ENCODE measurements at places on chromosomes 12 and 14.

DNA sequence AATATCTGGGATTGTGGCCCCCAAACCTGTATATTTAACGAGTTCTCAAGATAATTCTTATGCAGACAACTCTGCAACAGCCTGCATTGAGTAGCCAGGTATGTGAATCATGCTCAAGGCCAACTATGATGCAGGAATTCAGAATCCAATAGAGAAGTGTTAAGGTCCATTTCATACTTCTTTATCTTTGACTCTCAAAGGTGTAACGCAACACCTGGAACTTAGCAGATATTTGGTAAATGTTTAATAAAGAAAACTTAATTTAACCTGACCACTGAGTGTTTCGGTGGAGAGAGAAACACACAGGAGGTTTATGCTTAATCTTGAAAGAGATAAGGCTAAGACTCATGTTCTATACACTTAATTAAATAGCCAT is 156.5 kb upstream of the PLEKHG7 start:
- no peak overlapping the region for H3K4me3 ChIP-seq
- H3K27ac ChIP-seq, result no peak overlapping the region
- no peaks in the 10 kb centered on the region for H3K27me3 ChIP-seq
- H3K36me3 ChIP-seq, result no peaks in the 10 kb centered on the region

GRCh38 chr12:123104809-123105208 is 46.1 kb downstream of the PITPNM2 start:
- DNase-seq, result no peak
- H3K4me3 ChIP-seq, result no peak overlapping the region
- H3K36me3 ChIP-seq, result peaks cover 14% of the 10 kb centered on the region
- H3K27ac ChIP-seq, result no peak overlapping the region
- no peaks in the 10 kb centered on the region for H3K4me1 ChIP-seq
- H3K27me3 ChIP-seq, result no peaks in the 10 kb centered on the region

GRCh38 chr12:53173085-53173715 is 7.3 kb upstream of the ZNF740 start:
- H3K27ac ChIP-seq, result no peak overlapping the region
- H3K4me1 ChIP-seq, result peaks cover 20% of the 10 kb centered on the region
- H3K36me3 ChIP-seq, result peaks cover 48% of the 10 kb centered on the region
- H3K27me3 ChIP-seq, result no peaks in the 10 kb centered on the region
- H3K4me3 ChIP-seq, result no peak overlapping the region
- DNase-seq, result no peak

- DNase-seq, result no peak
- H3K27ac ChIP-seq, result no peak overlapping the region
- no peaks in the 10 kb centered on the region for H3K4me1 ChIP-seq
- H3K4me3 ChIP-seq, result no peak overlapping the region
- H3K36me3 ChIP-seq, result no peaks in the 10 kb centered on the region
- H3K27me3 ChIP-seq, result no peaks in the 10 kb centered on the region
These were observed 2.5 kb upstream of the ESRRB start for GRCh38 chr14:76373456-76373855.

DNA sequence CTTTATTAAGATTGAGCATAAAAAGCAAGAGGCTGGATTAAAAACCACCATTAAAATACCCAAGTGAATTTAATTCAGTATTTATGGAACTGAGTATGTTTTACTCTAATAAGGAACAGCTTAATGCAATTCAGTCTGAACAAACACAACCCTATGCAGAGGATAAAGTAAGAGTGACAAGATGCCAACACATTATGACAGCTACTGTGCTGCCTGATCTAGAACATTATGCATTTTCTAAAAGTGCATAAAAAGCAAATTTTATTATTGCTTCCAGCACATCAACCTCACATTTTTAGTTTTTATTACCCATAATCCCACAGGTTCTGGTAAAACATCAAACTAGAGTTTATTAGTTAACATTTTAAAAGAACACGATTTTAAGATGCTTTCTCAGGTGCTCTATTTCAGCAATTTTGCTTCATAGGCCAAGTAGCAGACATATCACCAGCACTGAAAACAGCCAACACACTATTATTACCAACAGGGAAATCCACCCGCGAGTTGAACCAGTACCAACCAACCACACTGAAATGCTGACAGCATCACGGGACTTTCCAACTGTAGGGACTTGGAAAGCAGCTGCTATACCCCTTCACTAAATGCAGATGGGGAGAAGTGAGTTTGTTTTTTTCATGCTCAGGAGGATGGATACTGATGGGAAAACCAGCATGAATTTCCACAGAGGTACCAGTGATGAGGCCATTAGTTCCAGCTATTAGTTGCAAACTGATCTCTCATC is 372.1 kb downstream of the KCNH5 start:
- H3K27ac ChIP-seq, result no peak overlapping the region
- no peaks in the 10 kb centered on the region for H3K4me1 ChIP-seq
- no peak overlapping the region for H3K4me3 ChIP-seq
- no peaks in the 10 kb centered on the region for H3K36me3 ChIP-seq
- H3K27me3 ChIP-seq, result no peaks in the 10 kb centered on the region
- DNase-seq, result no peak

- no peak for DNase-seq
- no peaks in the 10 kb centered on the region for H3K4me1 ChIP-seq
- no peak overlapping the region for H3K4me3 ChIP-seq
- H3K36me3 ChIP-seq, result peaks cover 50% of the 10 kb centered on the region
- H3K27ac ChIP-seq, result no peak overlapping the region
These were observed 49.2 kb upstream of the PRPF39 start for GRCh38 chr14:45034730-45035129.

DNA sequence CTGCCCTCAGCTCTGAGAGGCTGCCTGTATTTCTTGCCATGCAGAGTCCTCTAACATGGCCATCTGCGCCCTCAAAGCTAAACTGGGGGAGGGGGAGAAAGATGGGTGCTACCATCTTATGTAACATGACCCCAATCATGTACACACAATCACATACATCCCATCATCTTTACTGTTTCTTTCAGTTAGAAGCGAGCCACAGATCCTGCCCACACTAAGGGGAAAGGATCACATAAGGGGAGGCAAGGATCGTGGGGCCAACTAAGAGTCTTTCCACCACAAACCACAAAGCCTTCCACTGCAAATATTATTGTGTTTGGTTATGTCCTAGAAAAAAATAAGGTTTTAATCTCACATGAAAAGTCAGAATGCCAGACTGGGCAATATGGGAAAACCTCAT is 11.8 kb upstream of the AMN1 start:
- no peak for DNase-seq
- H3K36me3 ChIP-seq, result no peaks in the 10 kb centered on the region
- H3K27me3 ChIP-seq, result no peaks in the 10 kb centered on the region
- H3K27ac ChIP-seq, result no peak overlapping the region
- no peak overlapping the region for H3K4me3 ChIP-seq

DNA sequence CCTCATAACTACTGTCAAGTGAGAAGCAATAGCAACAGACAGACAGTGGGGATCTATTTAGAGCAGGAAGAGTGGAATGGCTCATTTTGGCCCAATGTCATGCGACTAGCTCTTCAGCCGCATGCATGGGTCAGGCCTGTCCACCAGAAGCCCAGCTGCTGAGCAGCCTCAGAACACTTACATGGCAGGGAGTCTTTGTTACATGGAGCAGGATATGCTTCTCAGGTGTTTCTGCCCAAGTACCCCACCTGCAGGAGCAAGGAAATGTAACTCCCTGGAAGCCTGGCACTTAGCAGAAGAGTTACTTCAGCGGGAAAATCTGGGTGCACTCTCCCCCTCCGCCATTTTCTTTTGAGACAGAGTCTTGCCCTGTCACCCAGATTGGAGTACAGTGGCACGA is 73.5 kb upstream of the ARHGAP5 start:
- no peaks in the 10 kb centered on the region for H3K36me3 ChIP-seq
- DNase-seq, result no peak
- H3K4me3 ChIP-seq, result no peak overlapping the region
- no peaks in the 10 kb centered on the region for H3K27me3 ChIP-seq
- no peak overlapping the region for H3K27ac ChIP-seq

All from tibial artery (tissue), 4 donors.